Stomach (tissue), 19 donors: ENCODE measurements at places on chromosomes 6 and 20. TPM values are rescaled to one million over a fixed set of nuclear protein-coding genes. Genes with fewer than 3 reads are reported as not detected.

- H3K36me3 ChIP-seq: no peaks in the 10 kb centered on the region
- no peaks in the 10 kb centered on the region for H3K4me1 ChIP-seq
- H3K27ac ChIP-seq: no peak overlapping the region
- H3K27me3 ChIP-seq: no peaks in the 10 kb centered on the region
- no peak for DNase-seq
- no peak overlapping the region for H3K4me3 ChIP-seq
Measured at GRCh38 chr6:72855471-72855870, 233.6 kb downstream of the KCNQ5 start.

GRCh38 chr6:148602136-148602535 is 144.7 kb upstream of the UST start:
- peaks cover 5% of the 10 kb centered on the region for H3K4me1 ChIP-seq
- H3K36me3 ChIP-seq: no peaks in the 10 kb centered on the region
- no peak overlapping the region for H3K4me3 ChIP-seq
- DNase-seq: no peak
- no peak overlapping the region for H3K27ac ChIP-seq

The PLTP gene
- polyA plus RNA-seq: 53.2 TPM

- no peak overlapping the region for H3K4me3 ChIP-seq
- H3K27me3 ChIP-seq: no peaks in the 10 kb centered on the region
- DNase-seq: no peak
- no peak overlapping the region for H3K27ac ChIP-seq
Measured at GRCh38 chr20:59346061-59346460, 45.6 kb downstream of the EDN3 start.

The RNF144B gene
- polyA plus RNA-seq: 4.8 TPM

The PDYN gene
- polyA plus RNA-seq: not detected
